Hepatocyte (in vitro differentiated cells): ENCODE measurements at places on chromosomes 7 and 10. TPM values are rescaled to one million over a fixed set of nuclear protein-coding genes. Genes with fewer than 3 reads are reported as not detected.

- DNase-seq: no peak
These were observed 441.9 kb upstream of the LRRTM3 start for GRCh38 chr10:66483966-66484365.

Gene PNLIP
- 0.13 TPM in 1 of 2 replicates, not detected in the other for total RNA-seq

- DNase-seq: peak; percentile 32
These were observed 125.7 kb upstream of the ZNF438 start for GRCh38 chr10:31157123-31158010.

- DNase-seq: no peak
These were observed 489.8 kb upstream of the ZMIZ1 start for GRCh38 chr10:78578929-78579328.

Gene HMX2
- not detected in 2 replicates for total RNA-seq

GRCh38 chr7:68752485-68753178 lies 845.6 kb upstream of the AUTS2 start:
- no peak for DNase-seq

DNA sequence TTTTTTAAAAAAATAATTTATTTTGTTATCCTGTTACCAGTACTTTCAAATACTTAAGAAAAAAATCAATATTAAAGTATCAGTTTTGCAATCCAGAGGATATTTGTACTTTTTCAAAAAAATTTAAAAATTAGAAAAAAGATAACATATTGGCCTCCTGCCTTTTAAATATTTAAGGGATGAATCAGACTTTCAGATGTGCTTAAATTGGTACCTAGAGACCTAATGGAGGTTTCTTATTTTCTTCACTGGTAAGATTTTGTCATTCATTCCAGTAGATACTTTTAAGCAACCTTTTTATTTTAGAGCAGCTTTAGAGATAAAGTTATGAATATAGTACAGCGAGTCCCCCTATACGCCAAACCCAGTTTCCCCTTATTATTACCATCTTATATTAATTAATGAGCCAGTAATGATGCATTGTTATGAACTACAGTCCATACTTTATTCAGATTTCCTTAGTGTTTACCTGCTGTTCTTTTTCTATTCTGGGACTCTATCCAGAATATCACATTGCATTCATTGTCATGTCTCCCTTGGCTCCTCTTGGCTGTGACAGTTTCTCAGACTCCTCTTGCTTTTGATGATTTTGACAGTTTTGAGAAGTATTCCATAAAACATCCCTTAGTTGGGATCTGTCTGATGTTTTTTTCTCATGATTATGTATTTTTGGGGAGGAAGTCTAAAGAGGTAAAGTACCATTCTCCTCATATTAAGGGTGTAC lies 34.2 kb downstream of the BICC1 start:
- DNase-seq: no peak

DNA sequence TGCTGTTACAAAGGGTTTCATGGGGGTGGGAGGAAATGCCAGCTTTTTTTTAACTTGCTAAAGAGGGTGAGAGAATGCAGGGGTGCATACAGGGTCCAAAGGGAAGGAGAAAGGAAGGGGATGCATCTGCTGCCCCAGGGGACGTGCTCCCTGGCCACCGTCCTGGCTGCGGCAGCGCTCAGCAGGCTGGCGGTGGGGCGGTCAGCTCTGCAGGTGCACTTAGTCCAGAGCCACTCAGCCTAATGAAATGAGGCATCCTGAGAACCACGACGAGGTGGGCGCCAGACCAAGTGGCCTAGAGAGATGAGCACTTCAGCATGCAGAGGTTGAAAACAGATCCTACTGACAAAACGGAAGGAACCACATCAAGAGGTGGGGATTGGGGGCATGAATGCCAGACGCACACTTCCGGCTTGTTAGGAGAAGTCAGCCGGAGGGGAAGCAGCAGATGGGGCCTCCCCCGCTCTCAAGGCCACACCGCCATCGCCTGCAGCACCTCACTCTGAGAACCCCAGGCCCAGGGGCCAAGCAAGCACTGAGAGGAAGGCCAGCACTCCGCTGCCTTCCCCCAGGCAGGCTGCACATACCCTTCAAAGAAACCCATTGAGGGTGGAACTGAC lies 94.5 kb downstream of the MAD1L1 start:
- no peak for DNase-seq

Gene H2BK1
- total RNA-seq: not detected in 2 replicates

DNA sequence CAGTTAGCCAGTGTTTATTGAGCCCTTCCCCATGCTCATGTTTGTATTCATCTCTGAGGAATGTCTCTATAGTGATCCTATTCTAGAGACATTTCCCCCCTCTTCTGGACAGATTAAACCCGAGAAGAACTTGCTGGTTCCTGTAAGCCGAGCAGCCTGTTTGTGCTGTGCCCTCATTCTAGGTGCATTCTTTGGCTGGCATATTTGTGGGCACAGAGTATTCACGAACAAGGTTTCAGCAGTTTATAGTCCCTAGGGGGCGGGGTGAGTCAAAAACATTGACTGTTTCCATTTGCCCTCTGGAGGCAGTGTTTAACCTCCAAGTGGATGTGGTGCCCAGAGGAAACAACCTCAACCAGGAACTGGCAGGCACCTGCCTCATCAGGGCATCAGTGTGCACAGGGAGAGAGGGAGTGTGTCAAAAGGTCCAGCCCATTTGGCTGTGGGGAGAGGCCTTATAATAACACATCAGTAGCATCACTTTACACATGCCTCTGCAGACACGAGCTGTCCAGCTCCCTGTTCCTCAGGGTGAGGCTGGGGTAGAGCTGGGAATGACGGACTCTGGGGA lies 273.3 kb upstream of the LRGUK start:
- peak; percentile 31 for DNase-seq

DNA sequence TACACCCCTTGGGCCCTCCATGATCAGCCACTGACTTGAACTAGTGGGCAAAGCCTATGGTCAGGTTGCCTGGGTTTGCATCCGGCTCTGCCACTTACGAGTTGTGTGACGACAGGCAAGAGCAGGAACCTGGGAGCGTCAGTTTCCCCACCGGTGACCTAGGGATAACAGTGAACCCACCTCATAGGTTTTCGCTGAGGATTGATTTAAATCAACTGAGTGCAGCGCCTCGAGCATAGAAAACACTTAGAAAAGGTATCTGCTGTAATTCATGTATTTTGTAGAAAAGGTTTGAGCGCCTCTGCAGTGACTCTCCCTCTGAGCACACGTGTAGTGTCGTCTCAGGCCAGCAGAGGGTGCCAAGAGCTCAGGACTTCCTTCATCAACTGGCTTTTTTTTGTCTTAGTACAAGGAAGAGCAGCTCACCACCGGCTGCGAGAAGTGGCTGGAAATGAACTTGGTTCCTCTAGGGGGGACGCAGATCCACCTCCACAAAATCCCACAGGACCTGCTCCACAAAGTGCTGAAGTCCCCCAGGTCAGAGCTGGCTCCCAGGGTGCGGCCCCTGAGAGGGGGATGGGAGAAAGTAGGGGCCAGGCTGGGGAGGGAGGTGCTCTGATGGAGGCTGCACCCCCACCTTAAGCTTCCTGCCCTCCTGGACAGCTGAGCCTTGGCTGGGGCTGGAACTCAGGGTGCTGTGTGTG lies 27.7 kb downstream of the BTBD16 start:
- DNase-seq: peak; percentile 89

Gene HSPA12A
- 7.9 and 9.9 TPM in 2 replicates for total RNA-seq

Gene ICA1
- 32.9 and 36.7 TPM in 2 replicates for total RNA-seq

DNA sequence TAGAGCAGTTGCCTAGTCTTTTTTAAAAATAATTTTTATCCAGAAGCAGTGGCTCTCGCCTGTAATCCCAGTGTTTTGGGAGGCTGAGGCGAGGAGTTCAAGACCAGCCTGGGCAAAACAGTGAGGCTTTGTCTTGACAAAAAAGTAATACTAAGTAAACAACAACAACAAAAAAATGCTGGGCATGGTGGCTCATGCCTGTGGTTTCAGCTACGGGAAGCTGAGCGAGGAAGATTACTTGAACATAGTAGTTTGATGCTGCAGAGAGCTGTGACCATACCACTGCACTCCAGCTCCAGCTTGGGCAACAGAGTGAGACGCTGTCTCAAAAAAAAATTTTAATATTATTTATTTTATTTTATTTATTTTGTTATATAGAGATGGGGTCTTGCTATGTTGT lies 31.3 kb upstream of the TPST1 start:
- DNase-seq: no peak

GRCh38 chr7:155814316-155815276 lies 2.3 kb upstream of the SHH start:
- DNase-seq: no peak

GRCh38 chr7:29401769-29402168 lies 161.9 kb upstream of the PRR15 start:
- no peak for DNase-seq

- DNase-seq: peak; percentile 95
These were observed at the start of gene TRAPPC14 for GRCh38 chr7:100158229-100159098. Gene TRAPPC14 (minus strand): TSS chr7:100158723. CDS start chr7:100158499, 224 bp downstream.

Gene BPGM
- total RNA-seq: 23.2 and 25.0 TPM in 2 replicates

Gene PBLD
- 37.0 and 42.2 TPM in 2 replicates for total RNA-seq

DNA sequence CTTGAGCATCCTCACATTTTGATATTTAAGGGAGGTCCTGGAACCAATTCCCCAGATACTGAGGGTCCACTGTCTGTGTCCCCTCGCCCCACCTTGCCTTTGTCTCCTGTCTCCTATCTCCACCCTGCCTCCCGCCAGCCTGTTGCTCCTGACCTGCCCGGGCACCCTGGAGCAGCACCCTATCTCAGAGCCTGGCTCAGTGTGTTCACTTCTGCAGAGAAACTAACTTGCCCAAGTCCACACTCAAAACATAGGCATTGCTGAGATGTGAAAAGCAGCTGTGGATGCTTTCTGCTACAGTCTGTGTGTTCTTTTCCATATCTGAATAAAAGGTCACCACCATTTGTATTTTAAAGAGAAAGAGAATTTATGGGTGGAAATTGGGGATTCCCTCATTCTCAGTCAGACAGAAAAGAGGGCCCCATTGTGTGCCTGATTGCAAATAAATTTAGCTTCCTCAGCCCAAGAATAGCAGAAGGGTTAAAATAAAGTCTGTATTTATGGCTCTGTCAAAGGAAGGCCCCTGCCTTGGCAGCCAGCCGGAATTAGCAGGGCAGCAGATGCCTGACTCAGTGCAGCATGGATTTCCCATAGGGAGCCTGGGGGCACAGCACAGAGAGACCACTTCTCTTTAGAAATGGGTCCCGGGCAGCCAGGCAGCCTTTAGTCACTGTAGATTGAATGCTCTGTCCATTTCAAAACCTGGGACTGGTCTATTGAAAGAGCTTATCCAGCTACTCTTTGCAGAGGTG lies 161.3 kb downstream of the EGFR start:
- DNase-seq: no peak

DNA sequence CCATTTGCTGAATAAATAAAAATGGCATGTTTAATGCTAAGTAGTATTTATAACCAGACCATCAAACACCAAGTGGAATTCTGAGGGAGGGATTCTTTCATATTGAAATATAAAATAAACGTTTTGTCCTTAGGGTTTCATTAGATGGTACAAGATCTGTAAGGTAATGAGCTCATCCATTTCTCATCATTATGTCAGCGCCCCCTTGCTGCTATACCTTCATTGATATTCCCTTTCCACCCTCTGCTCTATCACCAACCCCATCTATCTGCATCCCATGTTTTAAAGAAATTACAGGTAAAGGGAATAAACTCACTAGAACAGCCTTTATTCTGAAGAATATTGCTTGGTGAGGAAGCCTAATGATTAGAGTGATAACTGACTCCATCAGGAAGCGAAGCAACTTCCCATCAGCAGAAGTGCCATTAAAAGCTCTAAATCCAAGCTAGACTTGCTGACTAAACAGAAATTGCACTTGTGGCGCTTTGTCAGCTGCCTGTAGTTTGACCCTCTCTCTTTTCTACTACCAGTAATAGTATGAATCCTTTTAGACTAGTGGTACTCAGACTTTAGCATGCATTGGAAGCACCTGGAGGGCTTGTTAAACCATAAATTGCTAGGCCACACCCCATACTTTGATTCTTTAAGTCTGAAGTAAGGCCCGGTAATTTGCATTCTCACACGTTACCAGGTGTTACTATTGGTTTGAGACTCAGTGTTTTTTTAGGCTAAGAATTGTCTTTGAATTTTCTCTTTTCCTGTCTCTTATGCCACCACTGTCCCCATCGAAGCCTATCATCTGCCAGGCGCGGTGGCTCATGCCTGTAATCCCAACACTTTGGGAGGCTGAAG lies 27.5 kb downstream of the ADD3 start:
- no peak for DNase-seq

GRCh38 chr10:12221323-12222298 lies 25.6 kb downstream of the CDC123 start:
- no peak for DNase-seq

DNA sequence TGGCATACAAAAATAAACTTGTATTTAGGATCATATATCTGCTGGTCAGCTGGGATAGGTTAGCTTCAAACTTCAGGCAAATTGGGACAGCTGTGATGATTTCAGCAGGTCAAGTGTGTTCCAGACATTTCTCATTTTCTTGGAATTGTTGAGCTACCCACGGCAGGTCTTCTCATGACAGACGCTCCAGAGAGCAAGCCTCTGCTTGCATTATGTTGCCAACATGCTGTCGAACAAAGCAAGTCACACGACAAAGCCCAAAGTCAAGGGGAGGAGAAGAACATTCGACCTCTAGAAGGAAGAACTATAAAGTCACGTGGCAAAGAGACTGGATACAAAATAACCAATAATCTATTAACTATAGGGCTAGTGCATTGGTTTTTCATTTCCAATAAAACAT lies 103.5 kb downstream of the RAB18 start:
- DNase-seq: no peak

Gene ASAH2B
- 4.3 and 5.8 TPM in 2 replicates for total RNA-seq
